ENCODE measurements at places on chromosomes 2 and 18.

DNA sequence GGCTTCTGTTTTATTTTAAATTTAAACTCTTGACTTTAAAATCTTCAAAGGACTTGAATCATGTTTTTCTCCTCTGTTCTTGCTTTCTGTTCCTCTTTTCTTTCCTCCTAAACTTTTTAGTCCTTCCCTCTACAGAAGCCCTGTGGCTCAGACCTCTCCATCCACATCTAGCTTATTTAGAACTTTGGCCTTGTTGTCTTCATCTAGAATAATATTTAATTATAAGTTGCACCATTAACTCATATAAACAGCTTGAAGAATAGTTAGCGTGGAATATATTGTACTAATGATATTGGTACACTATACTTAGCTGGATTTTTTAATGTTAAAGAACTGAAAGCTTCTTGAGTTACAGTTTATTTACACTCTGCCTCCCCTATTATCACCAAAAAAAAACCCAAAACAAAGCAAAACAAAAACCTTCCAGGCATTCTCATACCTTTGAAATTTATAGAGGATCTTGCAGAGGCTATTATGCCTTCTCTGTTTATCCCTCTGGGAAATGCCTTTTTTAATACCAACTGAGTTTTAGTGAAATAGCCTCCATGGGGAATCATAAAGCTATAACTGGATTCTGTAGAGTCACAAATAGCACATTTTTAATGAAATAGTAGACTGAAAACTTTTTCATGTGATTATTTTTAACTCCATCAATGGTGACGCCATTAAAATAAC is 9.2 kb upstream of the CCDC141 start:
- no peak for DNase-seq

- DNase-seq: no peak
Observed at GRCh38 chr2:120629241-120629895, 106.3 kb upstream of the GLI2 start.

GRCh38 chr18:24397131-24397693 is 412 bp downstream of the OSBPL1A start:
- peak; percentile 87 for DNase-seq

DNA sequence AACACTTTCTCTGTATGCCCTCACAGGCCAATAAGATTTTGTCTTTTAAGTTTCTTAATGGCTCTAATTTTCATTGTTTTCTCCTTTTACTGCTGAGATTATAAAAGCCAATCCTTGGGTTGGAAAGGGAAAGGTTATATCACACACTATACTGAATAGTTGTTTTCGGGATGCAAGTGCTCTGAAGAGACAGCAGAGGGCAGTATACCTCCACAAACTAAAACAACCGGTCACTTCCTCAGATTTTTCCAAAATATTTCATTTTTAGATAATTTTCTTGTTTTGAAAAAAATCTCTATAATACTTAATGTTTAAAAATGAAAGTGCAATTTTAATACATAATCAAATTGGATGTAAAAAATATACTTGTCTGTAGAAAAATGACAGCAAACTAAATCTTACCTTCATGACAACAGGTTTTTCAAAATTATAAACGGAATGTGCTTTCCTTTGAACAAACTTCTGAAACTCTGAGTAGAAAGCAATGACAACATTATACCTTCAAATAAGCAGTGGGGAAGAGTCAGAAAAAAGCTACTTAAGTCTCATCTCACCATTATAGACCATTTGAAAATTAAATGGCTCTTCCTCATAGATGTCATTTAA is 82.7 kb downstream of the ORC4 start:
- DNase-seq: peak; percentile 58

DNA sequence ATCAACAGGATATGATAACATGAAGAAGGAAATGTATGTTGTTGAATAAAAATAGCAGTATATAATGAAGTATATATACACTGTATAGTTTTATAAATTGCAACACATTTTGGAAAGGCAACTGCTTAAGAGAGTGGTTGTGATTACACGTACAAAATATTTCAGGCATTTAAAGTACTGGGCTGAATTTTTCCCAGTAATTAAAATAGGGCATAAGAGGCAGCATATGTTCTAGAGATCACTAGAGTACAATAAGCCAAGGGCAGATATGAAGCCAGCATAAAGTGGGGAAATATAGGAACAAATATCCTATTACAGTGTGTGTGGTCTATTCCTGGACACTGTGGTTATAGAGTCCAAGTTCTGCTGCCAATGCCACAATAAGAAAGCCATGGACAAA is 14.1 kb downstream of the DPP10 start:
- DNase-seq: no peak

DNA sequence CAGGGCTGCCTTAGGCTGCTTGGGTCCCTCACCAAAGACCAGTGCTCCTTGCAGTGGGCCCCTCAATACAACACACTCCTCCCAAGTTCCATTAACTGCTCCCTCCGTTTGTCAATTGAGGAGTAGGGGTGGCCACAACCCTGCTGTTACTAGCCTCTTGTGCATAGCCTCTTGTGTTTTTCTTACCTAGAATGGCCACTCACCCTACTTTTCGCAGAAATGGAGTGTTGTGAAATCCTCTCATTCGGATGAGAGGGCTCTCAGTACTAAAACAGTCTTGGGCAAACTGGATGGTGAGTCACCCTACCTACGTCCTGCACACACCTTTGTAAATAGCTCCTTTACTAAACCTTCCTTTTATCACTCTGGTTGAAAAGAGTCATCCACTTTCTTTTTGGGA is 253.9 kb downstream of the OSR1 start:
- no peak for DNase-seq

DNA sequence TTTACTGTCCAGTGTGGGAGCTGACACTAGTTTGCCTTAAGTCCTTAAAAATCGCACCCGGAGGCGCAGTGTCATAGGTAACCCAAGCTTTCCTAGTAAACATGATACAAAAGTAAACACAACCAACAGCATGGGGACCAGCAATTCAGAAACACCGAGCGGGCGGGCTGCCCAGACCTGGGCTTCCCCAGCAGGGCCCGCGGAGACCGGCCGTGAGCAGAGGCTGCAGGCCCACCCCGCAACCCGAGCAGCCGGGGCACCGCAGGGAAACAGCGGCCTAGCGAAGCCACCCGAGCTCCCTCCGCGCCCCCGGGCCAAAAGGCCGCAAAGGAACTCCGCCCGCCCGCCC is 296 bp downstream of the TTC21B start:
- no peak for DNase-seq

Measured in fibroblast of pulmonary artery (primary cell).